ENCODE measurements at places on chromosomes 2 and 18.
A peak's percentile ranks its signal among the peaks of the same experiment; 100 is the strongest.

GRCh38 chr2:230914886-230915285, 10.2 kb downstream of the GPR55 start:
- DNase-seq = no peak

- DNase-seq = no peak
Observed at GRCh38 chr18:54780285-54780861, 47.9 kb upstream of the RAB27B start.

DNA sequence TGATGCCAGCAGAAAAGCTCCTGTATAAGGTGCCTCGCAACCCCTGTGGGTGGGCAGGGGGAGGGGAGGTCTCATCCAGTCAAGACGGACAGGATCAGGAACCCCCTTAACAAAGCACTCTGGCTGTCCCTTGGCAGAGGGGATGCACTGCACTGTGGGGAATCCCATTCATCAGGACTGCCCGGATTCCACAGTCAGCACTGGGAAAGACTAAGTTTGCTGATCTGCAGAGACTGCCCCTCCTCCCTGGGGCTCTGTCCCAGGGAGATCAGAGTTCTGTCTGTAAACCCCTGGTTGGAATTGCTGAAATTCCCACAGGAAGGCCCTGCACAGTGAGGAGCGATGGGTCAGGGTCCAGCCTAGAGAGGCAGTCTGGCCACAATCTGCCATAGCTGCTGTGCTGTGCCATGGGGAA, 149.5 kb upstream of the RBBP8 start:
- DNase-seq = no peak

DNA sequence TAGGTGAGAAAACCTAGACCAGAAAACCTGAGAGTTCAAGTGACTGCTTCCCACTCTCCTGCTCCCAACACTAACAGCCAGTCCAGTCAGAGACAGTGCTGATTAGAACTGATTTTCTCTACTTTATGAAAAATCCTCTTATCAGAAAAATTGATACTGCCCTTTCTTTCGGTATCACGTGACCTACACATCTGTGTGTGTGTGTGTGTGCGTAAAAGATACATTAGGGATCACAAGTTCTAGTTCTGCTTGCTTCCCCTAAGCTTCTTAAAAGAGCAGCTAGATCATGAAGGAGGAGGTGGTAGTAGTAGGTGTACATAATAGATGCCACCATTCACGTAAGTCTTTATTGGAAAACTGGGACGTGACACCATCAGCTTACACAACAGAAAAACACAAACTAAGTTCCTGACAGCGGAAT, 1.5 kb downstream of the ARL5A start:
- DNase-seq = no peak

DNA sequence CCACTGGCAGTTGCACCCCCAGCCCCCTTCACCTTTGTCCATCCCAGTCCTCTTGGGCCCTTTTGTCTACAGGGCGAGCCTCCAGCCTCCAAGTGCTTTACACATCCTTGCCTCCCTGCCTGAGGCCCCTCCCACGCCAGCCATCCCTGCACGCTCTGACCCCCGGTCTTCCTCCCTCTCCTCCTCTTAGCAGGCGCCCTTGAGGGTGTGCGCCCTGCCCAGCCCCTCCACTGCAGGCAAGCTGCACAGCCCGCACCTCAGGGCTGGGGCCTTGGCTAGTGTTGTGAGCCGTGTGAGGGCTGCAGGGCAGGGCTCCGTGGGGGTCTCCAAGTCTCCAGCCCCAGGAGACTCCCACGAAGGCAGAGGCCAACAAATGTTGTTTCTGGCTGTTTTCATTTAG, 6.9 kb downstream of the BOK start:
- no peak for DNase-seq

GRCh38 chr2:168663993-168664392, 138.4 kb upstream of the NOSTRIN start:
- no peak for DNase-seq

GRCh38 chr2:234502919-234503285, 6.0 kb upstream of the ARL4C start:
- no peak for DNase-seq

- DNase-seq = no peak
Observed at GRCh38 chr2:223943561-223944008, 1.6 kb downstream of the WDFY1 start.

DNA sequence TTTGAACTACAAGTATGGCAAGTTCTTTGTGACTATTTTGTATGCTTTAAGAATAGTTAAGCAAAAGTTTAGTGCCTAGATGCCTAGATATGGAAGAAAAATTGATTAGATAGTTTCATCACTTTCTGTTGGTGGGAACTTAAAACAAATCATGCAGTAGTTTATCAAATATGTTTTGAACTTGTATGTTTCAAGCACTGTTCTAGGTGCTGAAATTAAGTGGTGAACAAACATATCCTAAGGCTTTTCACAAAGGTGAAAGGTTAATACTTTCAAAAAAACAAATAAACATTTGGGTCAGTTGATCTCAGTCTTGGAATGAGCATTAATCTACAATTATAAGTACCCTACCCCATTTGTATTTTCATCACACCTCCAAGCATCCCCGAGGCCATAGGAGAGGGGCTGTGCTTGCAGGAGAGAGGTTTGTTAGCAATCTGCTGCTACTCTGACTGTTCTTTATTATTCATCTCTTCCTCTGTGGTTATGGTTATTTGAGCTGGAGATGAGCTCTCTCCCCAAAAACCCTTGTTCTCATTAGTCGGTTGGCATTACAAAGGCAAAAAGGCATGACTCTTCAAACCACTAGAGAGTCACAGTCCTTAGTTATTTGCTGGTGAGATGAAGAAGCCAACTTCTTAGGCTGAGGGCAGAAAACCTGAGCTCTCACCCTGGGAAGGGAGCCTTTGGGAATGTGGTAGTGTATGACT, 103.9 kb upstream of the FHL2 start:
- no peak for DNase-seq

GRCh38 chr18:56789004-56789888, 138.1 kb downstream of the WDR7 start:
- peak; percentile 35 for DNase-seq

GRCh38 chr2:190742431-190742830, 93.5 kb downstream of the NAB1 start:
- no peak for DNase-seq

GRCh38 chr2:55721596-55722215, 28.1 kb upstream of the PNPT1 start:
- no peak for DNase-seq

- DNase-seq = no peak
Observed at GRCh38 chr2:187500585-187501359, 52.7 kb upstream of the CALCRL start.

- no peak for DNase-seq
Observed at GRCh38 chr2:26941486-26941885, 29.0 kb upstream of the MAPRE3 start.

GRCh38 chr2:65349863-65350262, 82.5 kb downstream of the SPRED2 start:
- no peak for DNase-seq

DNA sequence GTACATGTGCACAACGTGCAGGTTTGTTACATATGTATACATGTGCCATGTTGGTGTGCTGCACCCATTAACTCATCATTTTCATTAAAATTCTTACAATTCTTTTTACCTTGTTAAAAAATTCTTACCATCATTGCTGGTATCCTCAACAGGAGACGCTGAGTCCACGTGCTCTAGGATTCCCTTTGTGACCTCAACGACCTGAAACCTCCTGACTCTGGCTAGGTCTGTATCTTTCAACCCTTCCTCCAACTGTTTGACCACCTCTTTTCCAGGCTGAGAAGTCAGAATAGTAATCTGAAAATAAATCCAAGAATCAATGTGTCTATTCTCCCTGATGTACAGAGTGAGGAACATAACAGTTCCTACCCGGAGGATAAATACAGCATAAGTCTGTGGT, 41.2 kb downstream of the M1AP start:
- DNase-seq = no peak

GRCh38 chr2:27890924-27891672, 569 bp downstream of the BABAM2 start:
- DNase-seq = no peak

- no peak for DNase-seq
Observed at GRCh38 chr2:134027980-134028379, 225.9 kb upstream of the MGAT5 start.

DNA sequence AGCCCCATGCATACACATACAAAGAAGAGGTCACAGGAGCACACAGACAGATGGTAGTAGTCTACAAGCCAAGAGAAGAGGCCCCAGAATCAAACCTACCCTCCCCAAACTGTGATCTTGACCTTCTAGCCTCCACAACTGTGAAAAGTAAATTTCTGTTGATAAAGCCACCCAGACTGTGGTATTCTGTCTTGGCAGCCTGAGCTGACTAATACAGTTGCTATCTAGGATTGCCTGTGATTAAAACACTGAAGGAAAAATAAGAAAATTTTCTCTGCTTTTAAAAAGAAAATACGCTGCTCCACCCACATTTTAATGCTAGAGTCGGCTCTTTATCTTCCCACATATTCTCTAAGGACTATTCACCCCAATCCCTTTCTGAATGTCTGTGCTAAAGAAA, 143.7 kb upstream of the TMEM200C start:
- DNase-seq = no peak

GRCh38 chr2:62441824-62442223, 64.2 kb downstream of the TMEM17 start:
- no peak for DNase-seq

GRCh38 chr2:113246606-113247005, 32.1 kb downstream of the PAX8 start:
- no peak for DNase-seq

GRCh38 chr2:128736689-128737545, 418.2 kb upstream of the HS6ST1 start:
- peak; percentile 50 for DNase-seq

- DNase-seq = no peak
Observed at GRCh38 chr2:224084266-224084892, 45.3 kb upstream of the SERPINE2 start.

- no peak for DNase-seq
Observed at GRCh38 chr2:70080610-70081200, 6.6 kb upstream of the PCBP1 start.

GRCh38 chr2:124045894-124046293, 20.8 kb downstream of the CNTNAP5 start:
- no peak for DNase-seq

DNA sequence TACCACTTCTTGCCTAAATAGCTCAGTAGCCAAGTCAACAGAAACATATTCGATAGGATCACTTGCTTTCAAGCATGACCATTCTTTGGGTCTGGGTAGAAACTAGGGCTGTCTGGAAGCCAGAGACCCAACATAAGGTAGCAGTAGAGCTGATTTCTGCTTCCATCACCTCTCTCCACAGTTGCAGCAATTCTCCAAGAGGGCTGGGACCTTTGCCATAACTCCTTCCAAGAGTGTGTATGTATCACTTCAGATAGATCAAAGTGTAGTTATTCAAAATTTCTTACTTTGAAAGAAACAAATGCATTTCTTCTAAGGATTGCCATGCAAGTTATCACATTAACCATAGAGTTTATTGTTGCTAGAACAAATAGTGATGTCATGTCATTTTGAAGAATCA, 172.0 kb upstream of the GALNT5 start:
- no peak for DNase-seq

GRCh38 chr2:211996857-211997256, 541.7 kb downstream of the ERBB4 start:
- DNase-seq = no peak

DNA sequence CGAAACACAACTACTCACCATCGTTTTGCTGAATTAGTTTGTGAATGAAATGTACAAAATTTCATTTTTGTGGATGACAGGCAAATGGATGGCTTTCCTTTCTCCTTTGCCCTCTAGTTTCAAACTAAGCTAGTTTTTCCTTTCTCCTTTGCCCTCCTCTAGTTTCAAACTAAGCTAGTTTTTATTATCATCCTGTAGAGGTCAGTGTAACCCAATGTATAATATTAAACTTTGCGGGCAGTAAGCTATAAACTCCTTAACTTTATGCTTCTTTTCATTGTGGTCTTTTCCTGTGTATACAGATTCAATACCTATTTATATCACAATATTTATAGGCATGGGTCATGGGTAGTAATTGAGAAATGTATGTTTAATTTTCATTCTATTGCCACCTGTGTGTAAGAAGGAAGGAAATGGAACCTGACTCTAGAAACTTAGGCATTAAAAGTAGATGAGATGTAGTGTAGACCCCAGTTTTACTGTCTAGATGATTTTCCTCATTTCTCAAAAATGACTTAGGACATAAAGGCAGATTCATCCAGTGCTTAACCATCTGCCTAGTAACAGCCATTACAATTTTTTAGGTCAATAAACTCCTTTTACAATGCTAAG, 58.1 kb downstream of the MAP3K19 start:
- DNase-seq = no peak

- no peak for DNase-seq
Observed at GRCh38 chr2:132437852-132438669, 21.5 kb downstream of the GPR39 start.

DNA sequence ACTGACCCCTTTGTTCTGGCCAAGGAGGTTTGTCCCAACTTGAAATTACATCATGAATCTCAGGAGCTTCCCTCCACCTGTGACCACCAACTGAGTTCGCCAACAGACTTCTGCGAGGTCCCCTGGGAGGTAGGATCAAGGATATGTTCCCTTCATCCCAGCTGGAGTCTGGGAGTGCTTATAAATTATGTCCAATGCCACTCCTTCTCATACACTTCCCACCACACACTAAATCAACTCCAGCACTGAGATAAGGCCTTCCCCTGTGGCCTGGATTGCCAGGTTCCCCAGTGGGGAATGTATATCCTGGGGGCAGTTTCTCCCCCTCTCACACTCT, 99.2 kb downstream of the RND3 start:
- no peak for DNase-seq

- DNase-seq = no peak
Observed at GRCh38 chr2:75775311-75775823, 64.7 kb upstream of the GCFC2 start.

DNA sequence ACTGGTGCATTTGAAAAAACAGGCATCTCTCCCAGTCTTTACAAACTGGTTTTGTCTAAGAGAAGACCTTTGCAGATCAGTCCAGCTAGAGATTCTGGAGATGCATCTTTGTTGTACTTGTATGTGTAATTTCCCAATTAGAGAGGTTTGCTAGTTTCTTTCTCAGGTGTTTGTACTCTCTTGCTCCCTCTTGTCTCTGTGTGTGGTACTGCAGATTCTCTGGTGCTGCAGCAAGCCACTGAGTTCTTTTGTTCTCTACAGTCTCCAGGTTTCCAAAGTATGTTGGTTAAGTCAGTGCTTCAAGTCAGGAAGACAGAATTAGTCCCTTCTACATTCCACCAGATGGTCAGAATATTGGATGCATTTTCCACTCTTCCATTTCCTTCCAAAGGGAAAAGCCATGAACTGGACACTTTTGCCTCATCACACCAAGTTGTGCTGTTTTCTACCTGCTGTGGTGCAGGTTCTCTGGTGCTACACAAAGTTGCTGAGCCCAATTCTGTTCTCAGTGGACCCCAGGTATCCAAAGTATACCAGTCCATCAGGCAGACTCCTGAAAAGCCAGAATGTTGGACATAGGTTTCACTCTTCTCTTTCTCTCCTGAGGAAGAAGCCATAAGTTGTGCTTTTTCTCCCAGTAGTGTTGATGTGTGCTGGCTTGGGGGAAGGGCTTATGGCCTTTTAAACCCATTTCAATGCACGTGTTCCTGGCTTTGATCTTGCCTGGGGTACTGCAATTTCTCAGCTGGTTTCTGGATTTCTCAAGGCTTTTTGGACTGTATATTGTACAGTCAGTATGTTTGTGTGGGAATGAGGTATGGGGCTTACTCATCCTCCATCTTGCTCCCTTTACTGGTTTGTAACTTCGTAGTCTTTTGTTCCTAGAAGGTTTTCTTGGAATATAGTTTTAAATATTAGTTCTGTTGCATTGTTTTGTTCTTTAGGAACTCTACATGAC, 29.8 kb downstream of the EPC2 start:
- peak; percentile 56 for DNase-seq
